ENCODE measurements at places on chromosomes 4 and X.
A peak's percentile ranks its signal among the peaks of the same experiment; 100 is the strongest.

DNA sequence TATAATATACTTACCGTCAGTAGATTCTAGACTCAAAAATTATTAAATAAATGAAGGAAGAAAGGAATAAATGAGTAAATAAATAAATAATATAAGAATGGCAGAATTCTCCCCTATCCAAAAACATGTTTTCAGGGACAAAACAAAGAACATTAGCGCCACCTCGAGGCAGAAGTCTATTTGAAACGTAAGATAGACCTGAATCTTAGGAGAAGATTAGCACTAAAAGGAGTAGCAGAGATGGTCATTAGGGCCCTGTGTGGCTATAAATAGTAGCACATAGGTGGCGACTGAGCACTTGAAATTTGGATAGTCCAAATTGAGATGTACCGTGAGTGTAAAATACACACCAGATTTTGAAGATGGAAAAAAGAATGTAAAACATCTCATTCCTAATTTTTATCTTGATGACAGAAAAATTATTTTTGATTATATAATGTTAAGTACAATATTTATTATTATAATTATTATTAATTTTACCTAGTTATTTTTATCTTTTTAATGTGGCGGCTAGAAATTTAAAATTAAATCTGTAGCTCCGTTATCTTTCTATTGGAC lies 24.3 kb upstream of the SRD5A3 start:
- peak; percentile 58 for DNase-seq

GRCh38 chrX:16953606-16954211 lies 7.3 kb downstream of the REPS2 start:
- no peak for DNase-seq

DNA sequence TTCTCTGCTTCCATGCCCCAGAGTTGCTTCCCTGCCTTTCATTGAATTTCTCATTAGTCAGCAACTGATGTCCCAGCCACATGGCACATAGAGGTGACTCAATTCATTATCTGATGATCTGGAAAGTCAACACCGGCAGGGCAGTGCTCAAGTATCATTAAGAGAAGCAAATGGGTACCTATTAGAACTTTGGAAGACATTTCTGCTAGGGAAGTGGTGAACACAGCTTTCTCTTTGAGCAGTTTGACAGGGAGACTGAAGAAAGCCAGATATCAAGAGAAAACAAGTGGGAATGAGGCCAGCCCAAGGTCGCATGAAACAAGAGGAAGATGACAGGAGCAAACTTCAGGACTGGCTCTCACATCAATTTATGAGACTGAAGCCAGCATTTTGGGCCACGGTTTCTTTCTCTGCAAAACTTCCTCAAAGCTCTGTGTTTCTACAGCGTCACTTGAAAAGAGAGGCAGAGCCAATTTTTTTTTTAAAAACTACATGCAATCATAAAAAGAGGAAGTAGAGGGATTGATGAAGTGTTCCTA lies 108.3 kb upstream of the RPS6KA3 start:
- no peak for DNase-seq

DNA sequence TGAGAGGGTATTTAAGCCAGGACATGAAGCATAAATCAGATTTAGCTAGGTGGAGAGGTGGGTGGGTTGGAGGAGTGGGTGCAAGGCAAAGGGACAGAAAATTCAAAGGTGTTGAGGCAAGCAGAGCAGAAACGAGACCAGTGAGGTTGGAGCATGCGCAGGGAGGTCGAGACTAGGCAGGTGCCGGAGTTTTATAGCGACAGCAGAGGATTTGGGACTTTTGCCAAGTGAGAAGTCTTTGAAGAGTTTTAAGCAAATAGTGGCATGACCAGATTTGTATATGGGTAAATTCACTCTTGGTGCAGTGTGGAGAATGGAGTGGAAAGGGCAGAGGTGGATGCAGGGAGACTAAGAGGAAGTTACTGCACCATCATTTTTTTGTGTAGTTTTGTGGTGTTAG lies 107.0 kb upstream of the TLR2 start:
- no peak for DNase-seq

GRCh38 chrX:88886908-88887307 lies 139.9 kb downstream of the CPXCR1 start:
- no peak for DNase-seq

- no peak for DNase-seq
These were observed 628.4 kb downstream of the SPRY1 start for GRCh38 chr4:124025000-124025399.

- DNase-seq = no peak
These were observed 445.2 kb downstream of the GRXCR1 start for GRCh38 chr4:43337707-43338106.

DNA sequence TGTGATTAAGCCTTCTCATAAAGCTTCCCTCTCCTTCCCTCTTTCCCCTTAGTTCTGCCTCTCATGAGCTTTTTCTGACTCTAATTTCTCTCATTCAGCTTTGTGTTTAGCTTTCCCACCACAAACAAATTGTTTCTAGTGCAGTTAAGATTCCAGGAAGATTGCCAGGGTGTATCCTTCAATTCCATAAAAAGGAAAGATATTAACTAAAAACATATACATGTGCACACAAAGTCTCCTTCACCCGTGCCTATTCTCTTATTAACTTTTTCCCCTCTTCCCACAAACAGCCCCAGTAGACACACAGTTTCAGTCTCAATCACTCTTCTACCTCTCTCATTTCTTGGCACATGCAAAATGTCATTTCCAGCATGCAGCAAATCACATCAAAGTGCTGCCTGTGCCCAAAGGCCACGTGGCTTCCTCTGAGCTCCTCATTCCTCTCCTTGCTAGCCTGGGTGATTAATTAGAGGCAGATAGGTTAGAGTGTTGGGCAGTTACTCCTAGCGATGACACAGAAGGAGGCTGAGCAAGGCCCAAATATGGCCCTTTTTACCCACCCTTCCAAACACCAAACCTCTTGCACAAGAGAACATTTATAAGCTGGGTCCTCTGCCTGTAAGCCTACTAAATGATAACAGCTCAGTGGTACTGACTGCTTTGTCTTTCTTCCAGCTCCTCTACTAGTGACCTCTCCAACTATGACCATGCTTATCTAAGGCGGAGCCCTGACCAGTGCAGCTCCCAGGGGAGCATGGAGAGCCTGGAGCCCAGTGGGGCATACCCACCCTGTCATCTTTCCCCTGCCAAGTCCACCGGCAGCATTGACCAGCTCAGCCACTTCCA lies 159.6 kb downstream of the SOWAHB start:
- peak; percentile 95 for DNase-seq

DNA sequence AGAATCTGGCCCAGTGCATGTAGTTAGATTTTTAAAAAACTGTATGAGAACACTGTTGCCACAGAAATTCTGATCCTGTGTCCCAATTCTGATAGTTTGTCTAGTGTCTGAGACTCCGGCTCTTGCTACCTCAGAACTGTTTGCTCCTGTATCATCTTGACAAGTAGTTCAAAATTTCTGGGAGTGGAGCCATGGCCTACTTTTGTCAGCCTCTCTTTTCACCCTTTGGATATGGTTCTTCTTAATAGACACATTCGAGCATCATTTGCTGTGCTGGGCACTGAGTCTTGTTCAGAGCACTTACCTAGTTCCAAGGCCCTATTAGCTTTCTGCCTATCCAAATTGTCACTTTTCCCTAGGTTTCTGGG lies 46.9 kb downstream of the ATP10D start:
- no peak for DNase-seq

GRCh38 chr4:62070291-62070852 lies 870.2 kb downstream of the ADGRL3 start:
- no peak for DNase-seq

DNA sequence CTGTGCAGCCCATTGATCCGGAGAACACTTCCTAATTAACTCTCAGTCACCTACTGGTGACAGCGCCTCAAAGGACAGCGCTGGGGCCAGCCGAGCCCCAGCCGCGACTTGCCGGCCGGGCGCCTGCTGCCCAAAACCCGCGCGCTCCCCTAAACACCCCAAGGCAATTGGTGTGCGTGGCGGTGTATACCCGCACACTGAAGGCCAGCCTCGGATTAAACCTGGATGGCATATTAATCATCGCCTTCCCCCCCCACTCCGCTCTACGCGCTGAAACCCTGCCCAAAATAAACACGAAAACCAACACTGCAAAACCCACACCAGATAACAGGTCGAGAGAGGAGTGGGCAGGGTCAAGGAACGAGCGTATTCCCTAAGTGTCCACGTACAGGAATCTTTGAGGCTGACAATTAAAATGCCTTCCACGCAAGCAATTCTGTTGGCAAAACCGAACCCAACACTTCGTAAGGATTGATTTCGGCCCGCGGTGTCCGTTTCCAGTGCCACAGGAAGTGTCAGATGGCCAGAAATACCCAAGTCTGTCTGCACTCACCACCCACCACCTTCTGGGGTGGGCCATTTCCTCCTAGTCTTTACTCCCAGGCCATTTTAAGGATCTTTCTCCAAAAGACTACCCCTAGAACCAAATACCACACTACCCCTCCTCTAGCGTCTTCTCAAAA lies 2.7 kb downstream of the BCOR start:
- DNase-seq = no peak

GRCh38 chr4:77493829-77494551 lies 111.6 kb upstream of the CXCL13 start:
- DNase-seq = peak; percentile 53

DNA sequence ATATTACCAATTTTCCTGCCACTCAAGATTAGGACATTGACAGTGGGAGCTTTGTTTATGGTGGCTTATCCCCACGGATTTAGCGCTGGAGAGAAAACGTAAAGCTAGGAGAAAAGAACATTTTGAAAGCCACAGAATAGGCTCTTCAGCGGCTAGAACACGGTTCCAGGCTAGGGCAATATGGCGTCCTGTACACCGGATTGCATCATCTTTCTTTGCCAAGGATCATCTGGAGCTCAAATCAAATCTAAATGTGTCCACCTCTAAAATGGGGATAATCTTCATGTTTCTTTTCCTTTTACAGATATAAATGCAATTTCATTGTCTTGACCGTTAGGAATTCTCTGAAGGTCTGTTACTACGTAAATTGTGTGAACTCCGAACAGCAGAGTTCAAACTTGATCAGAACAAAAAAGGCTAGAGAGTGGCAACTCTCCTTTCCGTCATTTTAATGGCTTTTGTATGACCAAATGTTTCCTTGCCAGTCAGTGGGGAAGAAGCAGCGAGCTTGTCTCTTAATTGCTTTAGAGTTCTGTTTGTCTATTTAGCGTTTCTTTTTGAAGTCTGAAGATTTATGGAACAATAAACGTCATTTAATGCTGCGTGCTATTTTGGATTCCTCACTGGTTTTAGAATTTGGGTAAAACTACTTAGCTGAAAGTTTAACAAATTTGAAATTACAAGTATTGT lies 2.6 kb upstream of the WWC2 start:
- DNase-seq = no peak

DNA sequence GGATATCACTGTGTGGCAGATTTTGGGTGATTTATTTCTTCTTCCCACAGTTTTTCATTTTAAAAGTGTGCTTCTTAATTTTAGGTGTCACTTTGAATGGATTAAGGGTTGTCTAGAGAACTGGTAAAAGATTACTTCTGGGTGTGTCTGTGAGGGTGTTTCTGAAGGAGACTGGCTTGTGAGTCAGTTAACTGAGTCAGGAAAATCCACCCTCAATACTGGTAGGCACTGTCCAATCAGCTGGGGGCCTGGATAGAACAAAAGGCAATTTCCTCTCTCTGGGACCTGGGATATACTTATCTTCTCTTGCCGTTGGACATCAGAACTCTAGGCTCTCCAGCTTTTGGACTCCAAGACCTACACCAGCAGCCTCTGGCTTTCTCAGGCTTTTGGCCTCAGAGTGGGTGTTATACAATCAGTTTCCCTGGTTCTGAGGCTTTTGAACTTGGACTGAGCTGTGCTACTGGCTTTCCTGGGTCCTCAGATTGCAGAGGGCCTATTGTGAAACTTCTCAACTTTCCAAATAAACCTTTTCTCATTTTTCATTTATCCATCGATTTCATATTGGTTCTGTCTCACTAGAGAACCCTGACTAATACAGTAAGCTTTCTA lies 413.1 kb downstream of the GBA3 start:
- DNase-seq = no peak

GRCh38 chr4:40264995-40265909 lies 68.4 kb downstream of the RHOH start:
- no peak for DNase-seq

- no peak for DNase-seq
These were observed 4.1 kb downstream of the AFF2 start for GRCh38 chrX:148504506-148504905.

- DNase-seq = no peak
These were observed 34.9 kb downstream of the GPR143 start for GRCh38 chrX:9730752-9731151.

- no peak for DNase-seq
These were observed 632.0 kb downstream of the IQCM start for GRCh38 chr4:149183638-149184037.

- DNase-seq = no peak
These were observed 59.5 kb downstream of the PGRMC2 start for GRCh38 chr4:128227991-128228571.

DNA sequence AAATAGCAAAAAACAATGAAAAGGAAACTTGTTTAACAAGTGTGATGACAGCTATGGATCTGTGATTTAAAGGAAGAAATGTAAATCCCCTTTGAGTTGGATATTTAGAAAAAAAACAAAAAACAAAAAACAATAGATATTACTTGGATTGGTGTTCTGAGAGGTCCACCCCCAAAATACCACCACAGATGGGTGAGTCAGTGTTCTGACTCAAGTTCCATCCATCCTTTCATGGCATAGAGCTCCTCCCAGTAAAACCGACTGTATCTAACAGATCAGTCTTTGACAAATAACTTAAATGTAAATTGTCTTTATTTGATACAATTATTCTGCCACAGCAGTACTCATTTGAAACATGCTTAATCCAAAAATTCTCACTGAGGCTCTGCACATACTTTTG lies 27.4 kb downstream of the TMPRSS11B start:
- no peak for DNase-seq

DNA sequence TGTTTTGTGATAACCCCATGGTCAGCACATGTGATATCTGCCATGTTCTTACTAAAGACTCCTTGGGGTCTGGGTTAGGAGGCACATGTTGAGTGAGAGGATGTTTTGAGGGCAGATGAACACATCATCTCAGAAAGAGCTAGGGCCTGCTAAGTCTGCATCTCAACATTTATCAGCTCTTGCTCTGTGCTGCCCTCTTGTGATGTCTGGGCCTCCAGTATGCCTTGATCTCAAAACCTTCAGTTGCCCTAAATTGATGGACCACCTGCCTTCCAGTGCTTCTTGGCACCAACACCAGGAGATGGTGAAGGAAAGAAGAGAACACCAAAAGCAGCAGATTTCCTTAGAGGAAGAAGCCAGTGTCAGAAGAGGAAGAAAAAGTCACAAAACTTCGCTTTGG lies 22.5 kb downstream of the MID1 start:
- peak; percentile 69 for DNase-seq

DNA sequence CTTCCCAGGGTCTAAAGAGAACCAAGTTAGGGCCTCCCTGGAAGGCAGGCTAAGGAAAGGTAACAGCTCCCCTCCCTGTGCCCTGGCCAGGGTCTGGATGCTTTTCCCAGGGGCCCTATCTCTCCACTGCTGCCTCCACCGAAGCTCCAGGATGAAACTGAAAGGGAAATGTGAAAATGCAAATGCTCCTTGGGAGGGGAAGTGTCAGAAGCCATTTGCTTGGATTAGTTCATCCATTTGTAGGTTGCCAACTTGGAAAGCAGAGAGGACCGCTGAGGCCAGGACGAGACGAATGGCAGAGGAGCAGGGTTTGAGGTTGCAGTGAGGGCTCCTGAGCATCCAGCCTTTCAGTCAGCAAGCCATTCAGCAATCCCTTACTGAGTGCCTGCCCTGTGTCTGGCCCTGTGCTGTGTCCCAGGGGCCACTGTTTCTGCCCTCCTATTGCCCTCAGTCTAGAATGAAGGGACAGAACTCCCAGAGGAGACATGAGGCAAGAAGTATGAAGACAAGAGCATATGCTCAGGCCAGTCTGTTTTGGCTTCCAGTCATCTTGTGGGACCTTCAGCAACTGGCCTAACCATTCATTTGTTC lies 45.9 kb upstream of the PGRMC1 start:
- DNase-seq = no peak

- DNase-seq = no peak
These were observed 22.8 kb downstream of the SMS start for GRCh38 chrX:21963269-21963668.

All from foreskin fibroblast (primary cell).